RKO (cell line): ENCODE measurements at places on chromosomes 5 and 9.

DNA sequence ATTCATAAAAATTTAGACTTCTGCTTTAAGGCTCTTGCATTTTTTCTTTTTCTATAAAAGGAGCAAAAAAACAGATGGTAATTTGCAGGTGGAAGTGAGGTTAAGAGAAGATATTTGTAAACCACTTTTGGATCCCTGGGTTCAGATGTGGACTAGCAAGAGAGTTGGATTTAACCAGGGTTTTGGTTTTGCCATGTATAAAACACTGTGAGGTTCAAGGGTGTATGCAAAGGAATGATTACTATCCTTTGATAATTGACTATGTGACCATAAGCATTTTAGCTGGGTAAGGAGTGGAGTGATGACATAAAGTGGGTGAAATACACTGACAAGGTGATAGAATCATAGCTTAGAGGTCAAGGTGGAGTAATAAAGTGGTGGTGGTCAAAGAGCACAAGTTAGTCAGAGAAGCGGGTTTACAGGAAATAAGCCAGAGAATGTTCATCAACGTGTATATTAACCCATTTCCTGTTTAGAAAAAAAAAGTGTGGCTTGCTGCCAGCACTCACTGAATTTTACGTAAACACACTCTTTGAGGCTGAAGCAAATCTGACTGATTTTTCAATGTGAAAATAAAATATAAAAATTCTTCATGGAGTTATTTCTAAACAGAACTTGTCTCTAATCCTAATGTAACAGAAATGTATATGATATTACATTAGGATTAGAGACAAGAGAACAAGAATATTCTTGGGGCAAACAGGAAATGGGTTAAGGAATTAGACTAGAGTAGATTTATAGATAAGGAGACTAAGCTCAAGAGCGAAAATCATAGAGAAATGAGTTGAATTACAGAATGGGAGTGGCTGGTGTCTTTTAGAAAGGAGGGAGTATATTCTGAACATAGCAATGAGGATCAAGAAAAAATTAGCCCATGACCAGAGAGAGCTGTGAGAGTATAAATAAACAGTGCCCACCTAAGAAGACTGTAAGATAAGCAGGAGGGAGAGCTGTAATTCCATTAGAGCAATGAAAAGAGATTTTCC is 74.5 kb downstream of the CDKN2A start:
- peak; percentile 51 for DNase-seq

- no peak for DNase-seq
Observed at GRCh38 chr5:67255881-67256280, 59.3 kb upstream of the CD180 start.

DNA sequence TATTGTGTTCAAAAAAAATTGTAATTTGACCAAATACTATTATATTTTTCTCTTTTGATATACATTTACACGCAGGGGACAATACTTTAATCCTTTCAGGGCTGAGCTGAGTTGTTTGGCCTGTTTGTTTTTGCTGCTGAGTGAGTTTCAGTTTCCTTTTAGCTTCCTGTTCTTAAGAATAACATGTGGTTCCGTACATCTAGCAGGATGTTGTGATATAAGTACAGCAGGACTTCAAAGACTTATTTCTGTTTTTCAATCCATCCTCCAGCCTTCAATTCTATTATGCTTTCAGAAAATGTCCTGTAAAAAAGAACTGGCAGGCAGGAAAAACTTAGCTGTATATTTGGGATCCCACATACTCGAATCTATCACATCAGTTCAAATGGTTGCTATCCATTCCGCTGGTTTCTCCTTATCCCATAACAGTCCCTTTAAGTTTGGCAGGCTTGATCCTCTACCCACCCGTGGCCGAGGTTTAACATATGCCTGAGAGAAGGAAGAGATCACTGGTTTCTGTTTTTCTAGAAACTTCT is 1037.3 kb upstream of the ACO1 start:
- DNase-seq = no peak

- DNase-seq = no peak
Observed at GRCh38 chr9:115668521-115668920, 485.1 kb upstream of the PAPPA start.

DNA sequence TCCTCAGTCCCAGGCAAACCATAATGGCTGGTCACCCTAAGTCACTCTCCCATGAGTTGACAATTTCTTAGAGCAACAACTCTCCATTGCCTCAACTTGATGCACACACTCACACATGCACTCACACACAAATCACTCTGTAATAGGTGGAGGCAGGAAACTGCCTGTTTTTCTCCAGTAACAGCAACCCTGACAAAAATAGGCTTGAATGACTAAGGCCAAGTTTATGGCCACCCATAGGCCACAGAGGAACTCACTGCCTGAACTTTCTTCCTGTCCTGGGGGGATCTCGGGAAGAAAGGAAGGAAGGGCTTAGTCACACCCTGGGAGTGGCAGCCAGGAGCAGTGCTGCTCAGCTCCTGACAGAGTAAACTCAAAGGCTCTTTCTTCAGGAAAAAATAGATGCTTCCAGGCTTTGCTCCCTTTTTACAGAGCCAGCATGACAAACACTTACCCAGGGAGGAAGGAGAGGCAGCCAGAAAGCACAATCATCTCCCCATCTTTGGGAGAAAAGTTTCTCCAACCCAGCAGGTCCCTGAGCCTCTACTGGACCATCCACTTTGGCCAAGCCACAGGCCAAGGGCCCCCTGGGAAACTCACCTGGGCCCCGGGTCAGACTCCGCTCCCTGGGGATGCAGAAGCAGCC is 368 bp downstream of the SH3TC2 start:
- peak; percentile 63 for DNase-seq

GRCh38 chr5:159345336-159345735 is 15.0 kb upstream of the IL12B start:
- no peak for DNase-seq

DNA sequence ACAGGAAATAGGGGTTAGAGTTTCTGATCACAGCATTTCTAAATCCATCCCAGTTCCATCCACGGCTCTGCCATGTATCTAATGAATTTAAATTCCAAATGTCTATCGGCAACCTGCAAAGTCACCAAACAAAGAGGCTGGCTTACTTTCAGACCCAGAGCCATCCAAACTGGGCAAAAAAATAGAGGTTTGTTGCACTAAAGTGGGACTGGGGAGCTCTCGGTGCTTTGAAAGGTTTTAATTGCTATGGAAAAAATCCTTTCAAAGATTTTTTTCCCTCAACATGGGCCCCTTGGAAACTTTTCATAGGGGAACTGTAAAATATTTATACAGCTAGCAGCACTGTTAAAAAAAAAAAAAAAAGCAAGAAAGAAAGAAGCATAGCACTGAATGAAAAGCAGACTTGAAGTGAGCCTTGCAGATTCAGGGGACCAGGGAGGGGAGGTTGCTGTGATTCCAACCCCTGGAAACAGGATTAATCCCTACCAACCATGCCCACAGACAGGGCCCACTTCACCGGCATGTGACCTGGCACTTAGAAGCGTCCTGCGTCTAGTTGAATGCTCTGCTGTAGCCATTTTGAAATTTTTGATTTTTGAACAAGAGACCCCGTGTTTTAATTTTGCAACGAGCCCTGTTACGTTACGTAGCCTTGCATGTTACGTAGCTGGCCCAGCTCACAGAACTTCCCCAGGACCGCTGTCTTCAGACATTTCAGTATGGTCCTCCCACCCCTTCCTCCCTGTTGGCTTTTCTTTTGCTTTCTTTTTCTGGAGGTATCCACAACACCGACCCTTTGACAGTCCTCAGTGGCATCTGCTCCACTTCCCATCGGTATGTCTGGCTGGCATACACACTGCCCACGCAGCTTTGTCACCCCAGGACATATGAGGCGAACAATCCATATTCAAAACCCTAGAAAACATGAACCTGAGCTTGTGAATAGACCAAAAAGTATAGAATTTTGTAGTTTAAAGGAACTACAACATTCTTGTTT is 105.3 kb upstream of the NFIB start:
- DNase-seq = no peak

- DNase-seq = no peak
Observed at GRCh38 chr5:151905557-151905961, 19.1 kb downstream of the GLRA1 start.

DNA sequence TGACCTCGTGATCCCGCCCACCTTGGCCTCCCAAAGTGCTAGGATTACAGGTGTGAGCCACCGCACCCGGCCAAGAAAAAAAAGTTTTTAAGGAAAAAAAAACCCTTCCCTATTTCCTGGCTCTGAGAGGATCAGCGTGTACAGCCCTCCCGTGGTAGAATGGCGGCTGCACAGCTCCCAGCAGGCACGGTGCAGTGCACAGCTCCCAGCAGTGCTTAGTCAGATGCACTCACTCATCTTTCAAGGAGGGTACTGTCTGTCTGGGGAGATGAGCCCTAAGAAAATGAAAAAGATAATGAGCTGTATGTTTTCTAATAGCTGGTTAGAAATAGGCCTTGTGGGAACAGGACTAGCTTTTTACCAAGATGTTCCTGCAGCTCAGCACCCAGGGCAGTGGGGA is 36.7 kb upstream of the SLC2A8 start:
- no peak for DNase-seq

DNA sequence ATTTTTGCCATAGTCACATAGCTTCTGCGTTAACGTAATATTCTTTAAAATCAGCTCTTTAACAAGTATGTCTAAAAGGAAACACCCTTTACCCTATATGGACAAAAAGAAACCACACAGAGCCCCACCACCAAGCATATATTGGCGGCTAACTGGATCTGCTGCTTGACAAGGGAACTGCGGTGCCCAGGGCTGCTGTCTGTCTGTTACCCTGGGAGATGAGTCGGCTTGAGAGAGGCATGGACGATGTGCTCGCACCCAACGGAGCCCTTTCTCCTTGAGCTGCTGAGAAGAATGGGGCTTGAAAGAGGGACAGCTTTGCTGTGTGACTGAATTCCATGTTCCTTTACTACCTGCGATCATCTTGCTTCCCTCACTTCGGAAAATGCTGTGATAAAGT is 158.6 kb upstream of the SHB start:
- no peak for DNase-seq

DNA sequence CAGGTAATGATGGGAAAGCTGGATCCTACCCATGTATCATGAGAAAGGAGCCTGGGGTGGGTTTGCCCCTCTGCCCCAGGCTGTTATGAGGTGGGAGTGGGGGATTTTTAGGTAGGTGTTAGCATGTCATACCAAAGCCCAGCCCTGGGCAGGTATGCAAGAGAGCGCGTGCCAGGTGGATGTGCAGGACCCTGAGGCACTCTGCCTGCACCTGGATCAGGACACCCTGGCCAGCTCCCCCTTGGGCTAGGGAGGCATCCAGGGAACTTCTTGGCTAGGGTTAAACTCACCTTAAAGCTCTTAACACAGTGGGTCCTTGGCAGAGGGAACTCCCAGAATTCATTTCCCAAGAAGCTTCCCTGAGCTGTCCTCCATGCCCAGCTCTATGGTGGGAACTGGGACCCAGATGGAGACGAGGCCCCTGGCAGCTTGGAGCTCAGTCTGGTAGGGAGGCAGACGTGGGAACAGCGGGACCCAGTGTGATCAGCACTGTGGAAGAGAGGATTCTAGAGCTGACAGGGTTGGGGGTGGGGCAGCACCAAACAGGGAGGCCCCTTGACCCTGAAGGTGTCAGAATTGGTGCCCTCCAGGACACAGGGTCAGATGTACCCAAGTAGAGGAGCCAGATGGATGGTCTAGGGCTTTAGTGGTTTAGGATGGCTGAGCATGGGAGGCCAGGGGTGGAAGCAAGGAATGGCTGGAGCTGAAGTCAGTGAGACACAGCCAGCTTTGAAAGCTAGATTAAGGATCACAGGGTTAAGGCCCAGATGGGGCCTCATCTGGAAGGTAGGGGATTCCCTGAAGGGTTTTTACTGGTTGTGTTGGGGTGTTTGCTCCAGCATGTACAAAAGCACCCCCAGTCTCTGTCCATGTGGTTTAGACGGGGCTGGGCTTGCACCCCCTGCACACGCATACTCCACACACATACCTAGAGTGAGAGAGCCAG is 2.2 kb upstream of the PRR7 start:
- DNase-seq = no peak

GRCh38 chr5:15421921-15422412 is 78.0 kb upstream of the FBXL7 start:
- no peak for DNase-seq

- DNase-seq = no peak
Observed at GRCh38 chr9:35835216-35835632, 6.2 kb downstream of the TMEM8B start.

DNA sequence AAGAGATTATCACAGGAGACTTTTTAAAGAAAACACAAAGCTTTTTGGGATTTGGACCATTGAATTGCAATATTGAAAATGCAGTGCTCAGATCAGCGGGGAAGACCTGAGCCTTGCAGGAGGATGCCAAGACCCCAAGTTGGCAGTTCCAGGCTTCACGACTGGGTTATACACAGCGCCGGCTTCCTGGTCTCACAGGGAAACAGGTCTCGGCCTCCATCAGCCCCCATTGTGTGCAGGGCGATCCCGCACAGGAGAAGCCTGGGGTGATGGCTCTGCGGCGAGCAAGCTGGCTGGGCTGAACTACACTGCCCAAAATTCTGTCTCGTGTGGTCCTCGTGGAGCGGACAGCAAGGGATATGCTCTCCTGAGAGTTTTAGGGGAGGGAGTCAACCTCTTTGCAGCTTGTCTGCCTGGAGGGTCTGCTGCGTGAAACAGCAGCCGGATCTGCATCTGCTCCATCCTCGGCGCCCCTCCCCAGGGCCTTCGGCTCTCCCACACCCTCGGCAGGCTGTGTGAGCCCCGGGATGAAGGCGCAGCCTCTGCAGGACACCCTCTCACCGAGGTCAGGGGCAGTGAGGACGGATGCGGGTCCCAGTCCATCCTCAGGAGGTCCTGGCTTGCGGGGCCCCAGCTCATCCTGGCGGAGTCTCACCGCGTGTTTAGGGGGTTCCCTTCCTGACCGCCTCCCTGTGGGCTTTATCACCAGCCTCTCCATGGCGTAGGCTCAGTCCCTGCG is 60.6 kb downstream of the NSUN2 start:
- DNase-seq = no peak

DNA sequence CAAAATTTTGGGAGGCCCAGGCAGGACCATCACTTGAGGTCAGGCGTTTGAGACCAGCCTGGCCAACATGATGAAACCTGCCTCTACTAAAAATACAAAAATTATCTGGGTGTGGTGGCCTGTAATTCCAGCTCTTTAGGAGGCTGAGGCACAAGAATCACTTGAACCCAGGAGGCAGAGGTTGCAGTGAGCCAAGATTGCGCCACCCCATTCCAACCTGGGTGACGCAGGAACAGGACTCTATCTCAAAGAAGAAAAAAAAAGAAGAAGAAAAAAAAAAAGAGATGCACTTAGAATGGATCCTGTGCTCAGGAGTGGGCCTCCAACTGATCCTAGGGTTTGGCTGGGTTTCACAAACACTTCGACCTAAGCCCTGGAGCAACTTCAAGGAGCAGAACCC is 45.1 kb downstream of the GLDC start:
- no peak for DNase-seq

- no peak for DNase-seq
Observed at GRCh38 chr9:23015557-23015956, 568.9 kb downstream of the DMRTA1 start.

- DNase-seq = no peak
Observed at GRCh38 chr5:91020065-91020800, 362.9 kb downstream of the ARRDC3 start.

GRCh38 chr9:72586388-72587130 is 65.2 kb downstream of the TMC1 start:
- peak; percentile 19 for DNase-seq
